ENCODE measurements at places on chromosomes 12 and 14.

DNA sequence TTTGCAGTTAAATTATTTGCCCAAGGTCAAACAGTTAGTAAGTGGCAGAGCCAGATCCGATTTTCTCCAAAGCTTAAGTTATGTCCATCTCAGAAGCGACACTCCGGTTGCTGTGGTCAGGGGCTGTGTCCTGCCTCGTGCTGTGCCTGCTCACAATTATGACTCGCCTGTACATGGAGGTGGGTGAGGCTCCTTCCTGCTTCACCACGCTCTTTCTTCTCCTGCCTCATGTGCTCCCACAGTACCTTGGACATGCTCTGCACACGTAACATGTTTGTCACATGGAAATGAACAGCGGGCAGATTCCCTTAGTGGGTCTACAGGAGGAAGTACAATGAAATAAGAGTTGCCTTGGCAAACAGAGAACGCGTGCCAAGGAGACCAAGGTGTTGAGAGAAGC is 62.2 kb upstream of the CCND2 start:
- DNase-seq = no peak

GRCh38 chr12:124556074-124556466 is 11.3 kb downstream of the NCOR2 start:
- no peak for DNase-seq

DNA sequence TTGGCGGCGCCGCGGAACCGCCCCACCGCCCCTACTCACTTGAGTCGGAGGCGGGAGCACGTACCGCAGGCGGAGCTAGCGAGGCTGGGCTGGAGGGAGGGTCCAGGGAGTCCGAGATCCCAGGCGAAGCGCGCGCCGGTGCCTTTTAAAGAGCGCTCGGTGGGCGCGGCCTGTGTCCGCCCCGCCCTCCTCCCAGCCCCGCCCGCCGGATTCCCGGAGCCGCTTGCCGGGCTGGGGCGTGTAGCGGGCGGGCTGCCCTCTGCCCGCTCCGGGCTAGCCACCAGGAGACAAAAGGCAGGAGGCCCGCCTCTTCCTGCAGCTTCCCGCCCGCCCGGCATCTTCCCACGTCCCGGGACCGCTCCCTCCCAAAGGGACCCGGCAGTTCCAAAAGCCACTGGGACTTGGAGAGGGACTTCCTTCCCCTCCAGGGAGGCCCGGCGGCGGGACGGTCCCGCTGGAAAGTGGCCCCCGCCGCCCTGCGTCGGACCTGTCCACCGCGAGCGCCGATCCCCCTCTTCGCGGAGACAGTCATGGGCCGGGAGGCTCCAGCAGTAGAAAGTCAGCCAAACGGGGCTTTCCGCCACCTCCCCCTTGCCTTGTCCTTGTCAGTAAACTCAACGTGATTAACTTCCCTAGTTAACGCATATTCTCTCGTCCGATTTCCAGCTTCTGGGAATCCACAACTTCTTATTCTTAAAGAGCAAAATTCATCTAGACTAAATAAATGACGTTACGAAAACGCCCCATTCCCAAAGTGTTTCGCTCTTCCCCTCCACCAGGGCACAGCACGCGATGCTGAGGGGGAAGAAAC is at the start of gene CSRP2:
TSS of gene CSRP2 (minus strand) at position 121 of the 811 bp plus-strand sequence. CDS start 12,759 bp downstream, outside the sequence.
- DNase-seq = peak; percentile 71

DNA sequence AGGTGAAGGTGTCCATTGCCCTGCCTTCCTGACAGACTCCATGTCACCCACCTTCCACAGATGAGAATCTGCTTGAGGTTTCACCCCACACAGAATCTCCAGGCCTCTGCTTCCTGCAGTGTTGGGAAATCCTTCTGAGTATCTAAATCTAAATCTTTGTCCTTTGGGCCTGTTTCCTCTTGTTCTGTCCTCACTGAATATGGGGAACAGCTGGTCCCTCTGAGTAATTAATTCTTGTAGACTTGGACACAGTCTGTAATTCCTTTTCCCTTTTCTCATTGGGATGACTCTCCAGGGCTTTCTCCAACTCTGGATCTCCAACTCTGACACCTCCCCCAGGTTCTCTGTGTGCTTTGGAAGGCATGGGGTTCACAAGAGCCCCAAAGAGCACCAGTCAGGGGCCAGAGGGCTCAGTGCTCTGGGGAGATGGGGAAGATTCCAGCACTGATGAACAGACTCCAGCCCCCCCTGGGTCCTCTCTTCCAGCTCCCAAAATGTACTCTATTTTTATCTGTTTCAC is 2.3 kb upstream of the ACVRL1 start:
- DNase-seq = no peak

DNA sequence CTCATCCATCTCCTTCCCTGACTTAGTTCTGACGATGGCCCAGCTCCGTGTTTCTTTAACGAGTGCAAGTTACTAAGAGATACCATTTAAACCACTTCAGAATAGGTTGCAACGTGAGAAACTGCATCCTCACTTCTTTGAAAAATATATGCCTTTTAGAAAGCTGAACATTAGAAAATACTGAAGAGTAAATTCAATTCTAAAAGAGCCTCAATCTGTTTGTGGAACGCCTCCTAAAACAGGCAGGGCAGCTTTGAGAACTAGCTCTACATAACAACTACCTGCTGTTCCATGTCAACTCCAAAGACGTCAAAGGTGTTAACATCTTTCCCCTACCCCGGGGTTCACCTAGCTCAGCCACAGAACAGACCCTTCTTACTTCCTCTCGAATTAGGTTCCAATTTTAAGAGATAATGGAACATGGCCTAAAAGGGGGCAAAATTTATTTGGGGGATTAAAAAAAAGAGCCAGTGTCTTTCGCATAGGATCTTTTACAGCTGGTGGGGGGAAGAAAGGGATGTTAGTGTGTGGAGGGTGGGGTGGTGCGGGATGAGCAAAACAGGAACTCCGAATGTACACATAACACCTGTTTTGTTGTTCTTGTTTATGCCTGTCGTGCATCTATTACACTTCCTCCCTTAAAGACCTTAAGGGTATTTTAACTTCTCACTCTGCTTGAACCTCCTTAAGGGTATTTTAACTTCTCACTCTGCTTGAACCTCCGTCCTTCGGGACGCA is 3.3 kb downstream of the BHLHE41 start:
- no peak for DNase-seq

DNA sequence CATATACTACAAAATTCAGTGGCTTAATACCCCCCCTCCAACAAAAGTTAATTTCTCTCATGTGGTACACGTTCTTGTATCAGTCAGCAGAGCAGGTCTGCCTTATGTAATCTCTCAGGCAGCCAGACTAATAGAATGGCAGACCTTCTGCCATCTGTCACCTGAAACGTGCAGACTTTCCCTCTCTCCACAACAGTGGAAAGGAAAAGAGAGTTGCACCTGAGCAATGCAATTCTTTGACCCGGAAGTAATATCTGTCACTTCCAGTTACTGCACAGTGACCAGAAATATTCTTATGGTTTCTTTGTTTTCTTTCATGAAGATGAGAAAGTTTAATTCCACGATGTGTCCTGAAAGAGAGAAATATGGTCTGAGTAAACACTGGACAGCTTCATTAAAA is 14.4 kb downstream of the KERA start:
- no peak for DNase-seq

- peak; percentile 95 for DNase-seq
These were observed 6.7 kb downstream of the VASH1 start for GRCh38 chr14:76767681-76768656.

DNA sequence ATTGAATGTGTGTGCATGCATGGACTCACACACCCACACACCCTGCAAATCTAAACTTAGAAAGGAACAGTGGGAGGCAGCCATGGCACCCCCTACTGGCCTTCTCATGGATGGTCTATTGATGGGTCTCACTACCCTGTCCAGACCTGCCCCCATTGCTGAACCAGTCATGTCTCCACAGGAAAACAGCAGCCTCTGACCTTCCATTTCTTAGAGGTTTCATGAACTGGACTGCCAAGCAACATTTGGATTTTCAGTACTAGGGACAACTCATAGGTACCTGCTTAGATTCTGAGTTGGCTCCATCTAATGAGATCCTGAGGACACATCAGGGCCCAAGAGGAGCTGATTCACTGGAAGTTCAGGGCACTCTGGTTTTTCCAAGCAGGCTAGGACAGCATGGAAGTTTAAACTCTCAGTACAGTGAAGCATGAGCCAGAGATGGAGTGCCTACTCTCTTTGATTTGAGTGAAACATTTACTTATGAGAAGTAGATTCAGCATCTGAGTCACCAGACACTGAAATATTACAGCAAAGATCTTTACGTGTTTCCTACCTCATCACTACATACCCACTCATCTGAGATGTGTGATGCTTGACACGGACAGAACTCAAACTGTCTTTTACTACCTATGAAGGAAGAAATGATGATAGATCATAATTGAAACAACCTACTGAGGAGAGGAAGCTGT is 98.9 kb upstream of the PLEKHG7 start:
- DNase-seq = no peak

DNA sequence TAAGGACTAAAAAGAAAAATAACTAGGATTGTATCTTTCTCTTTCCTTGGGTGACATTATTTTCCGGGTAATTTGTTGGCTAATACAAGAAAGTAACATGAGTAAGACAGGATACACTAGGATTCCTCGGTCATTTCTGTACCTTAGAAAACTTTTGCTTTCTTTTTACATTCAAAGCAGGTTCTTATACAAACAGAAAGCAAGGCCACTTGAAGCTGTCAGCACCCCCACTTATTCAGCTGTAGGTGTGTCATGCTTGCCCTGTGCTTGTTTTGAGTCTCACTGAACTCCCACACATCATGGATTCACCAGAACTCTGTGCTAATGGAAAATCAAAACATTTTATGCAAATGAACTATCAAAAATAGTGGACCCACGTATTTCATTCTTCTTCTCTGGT is 266.8 kb upstream of the CLEC14A start:
- no peak for DNase-seq

- peak; percentile 52 for DNase-seq
These were observed 13.5 kb downstream of the CPSF2 start for GRCh38 chr14:92135269-92135668.

DNA sequence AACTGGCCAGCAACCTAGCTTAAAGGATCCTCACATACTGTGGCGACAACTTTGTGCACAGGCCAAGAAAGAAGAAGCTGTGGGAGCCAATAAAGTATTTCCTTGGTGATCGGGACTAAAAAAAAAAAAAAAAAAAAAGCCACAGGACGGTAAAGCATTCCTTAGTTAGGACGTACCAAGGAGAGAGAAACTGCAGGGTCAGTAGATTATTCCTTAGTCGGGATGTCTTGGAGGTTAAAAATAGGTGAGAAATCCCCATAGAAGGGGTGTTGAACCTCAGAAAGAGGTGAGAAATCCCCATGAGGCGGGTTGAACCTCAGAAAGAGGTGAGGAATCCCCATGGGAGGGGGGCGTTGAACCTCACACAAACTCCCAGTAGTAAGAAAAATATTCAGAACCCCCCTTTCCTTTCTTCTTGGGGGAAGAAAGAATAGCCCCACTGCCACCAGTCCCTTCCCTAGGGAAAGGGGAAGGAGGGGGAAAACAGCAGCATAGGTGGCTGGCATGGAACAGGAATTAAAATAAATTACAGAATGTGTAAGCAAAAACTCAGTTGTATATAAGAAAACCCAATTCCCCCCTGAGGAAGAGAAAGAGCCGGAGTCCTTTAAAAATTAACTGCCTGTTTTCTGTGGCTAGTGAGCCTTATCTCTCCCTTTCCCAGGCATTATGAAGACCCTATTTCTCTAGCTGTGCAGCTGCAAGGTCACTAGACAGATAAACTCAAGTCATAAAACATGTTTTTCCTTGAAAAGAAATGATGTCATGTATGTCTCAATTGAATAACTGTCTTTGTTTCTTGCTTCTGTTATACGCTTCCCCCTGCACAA is 26.8 kb downstream of the KLRK1 start:
- DNase-seq = peak; percentile 83

DNA sequence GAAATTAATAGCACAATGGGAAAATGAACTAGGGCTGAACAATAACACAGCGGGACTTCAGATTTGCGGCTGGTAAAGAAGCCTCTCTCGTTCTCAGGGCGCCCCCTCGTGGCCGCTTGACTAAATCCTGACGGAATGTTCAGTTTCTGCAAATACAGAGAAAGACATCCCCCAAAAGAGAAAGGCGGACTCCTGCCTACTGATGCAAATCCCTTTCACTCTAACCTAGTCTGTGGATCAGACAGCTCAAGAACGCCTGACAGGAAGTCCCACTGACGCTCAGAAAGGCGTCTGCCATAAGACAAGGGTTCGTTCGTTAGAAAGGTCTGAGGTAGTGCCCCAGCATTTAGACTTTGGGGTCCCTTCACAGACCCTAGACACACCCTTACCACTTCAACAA is 2.5 kb downstream of the NUAK1 start:
- DNase-seq = peak; percentile 69

GRCh38 chr12:607541-608001 is 55.7 kb downstream of the NINJ2 start:
- DNase-seq = no peak

- DNase-seq = peak; percentile 59
These were observed 12.5 kb upstream of the AJUBA start for GRCh38 chr14:22994762-22995275.

- DNase-seq = no peak
These were observed 65.8 kb upstream of the DACT1 start for GRCh38 chr14:58571769-58572472.

GRCh38 chr14:101215927-101216326 is 312.4 kb upstream of the RTL1 start:
- no peak for DNase-seq

DNA sequence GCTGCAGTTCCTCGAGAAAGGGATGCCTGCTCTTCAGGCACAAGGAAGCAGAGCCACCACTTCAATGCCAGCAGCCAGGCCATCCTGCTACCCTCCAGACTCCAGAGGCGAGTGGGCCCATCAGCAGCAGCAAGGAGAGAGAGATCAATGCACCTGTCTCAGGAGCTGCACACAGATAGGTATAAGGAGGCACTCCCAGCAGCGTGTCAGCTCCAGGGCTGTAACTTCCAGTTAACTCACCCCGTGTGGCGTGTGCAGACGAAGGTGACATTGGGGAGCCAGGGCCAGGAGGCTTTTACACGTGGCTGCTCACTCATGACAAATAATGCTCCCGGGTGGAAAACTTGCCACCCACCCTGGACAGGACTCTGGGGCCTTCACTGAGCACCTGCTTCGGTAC is 24.2 kb downstream of the GALNT16 start:
- no peak for DNase-seq

GRCh38 chr14:54137614-54137961 is 181.0 kb upstream of the BMP4 start:
- no peak for DNase-seq

- no peak for DNase-seq
These were observed 120.1 kb downstream of the SMOC1 start for GRCh38 chr14:69999261-69999674.

- DNase-seq = peak; percentile 29
These were observed 513.0 kb downstream of the TMEM121 start for GRCh38 chr14:106039400-106039799.

DNA sequence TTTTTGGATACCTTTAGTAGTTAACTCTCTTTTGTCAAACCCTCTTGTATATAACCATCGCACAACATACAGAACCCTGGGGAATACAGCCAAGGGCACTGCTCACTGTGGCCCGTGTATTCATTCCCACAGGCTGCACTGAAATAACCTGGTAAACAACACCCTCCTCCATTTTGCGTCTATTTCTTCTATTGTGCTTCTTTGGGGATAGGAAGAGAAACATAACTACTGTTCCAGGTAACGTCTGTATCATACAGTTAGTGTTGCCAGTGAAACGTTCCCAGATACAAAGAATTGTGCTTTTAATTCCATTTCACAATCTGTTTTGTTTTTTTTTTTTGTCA is 9.6 kb downstream of the C12orf76 start:
- no peak for DNase-seq
